ENCODE measurements at places on chromosomes 3 and 15. TPM values are rescaled to one million over a fixed set of nuclear protein-coding genes. Genes with fewer than 3 reads are reported as not detected.

GRCh38 chr3:194058189-194058571, 77.8 kb upstream of the HES1 start:
- DNase-seq, result peak; percentile 79

Gene NAALADL2
- 0.69 TPM for total RNA-seq

- DNase-seq, result no peak
Measured at GRCh38 chr15:43625106-43625505, 6.5 kb upstream of the STRC start.

Gene TLR9
- not detected for total RNA-seq

DNA sequence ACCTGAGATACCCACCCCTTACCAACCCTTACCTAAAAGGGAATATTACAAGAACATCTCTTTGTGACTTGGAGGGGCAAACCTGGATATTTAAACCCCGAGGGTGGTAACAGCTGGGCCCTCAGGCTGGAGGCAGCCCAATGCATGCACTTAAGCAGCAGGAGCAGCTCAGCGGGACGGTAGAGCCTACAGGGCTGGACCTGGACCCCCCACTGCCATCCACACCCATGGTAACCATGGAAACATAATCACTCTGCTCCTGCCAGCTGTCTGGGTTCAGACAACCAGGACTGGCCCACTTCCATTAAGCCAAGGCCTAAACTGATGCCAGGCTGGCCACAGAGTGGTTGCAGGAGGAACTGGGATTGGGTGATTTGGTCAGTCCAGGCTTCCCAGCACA, 52.8 kb downstream of the ETFA start:
- DNase-seq, result no peak

Gene GOLGA6L4
- total RNA-seq, result 3.6 TPM

GRCh38 chr3:149507491-149508324, 33.2 kb downstream of the TM4SF4 start:
- DNase-seq, result no peak

Gene MYZAP
- total RNA-seq, result 0.94 TPM

Gene GOLGA6D
- total RNA-seq, result 0.73 TPM

GRCh38 chr3:142723968-142724681, at the start of gene TRPC1:
TSS of gene TRPC1 (plus strand) at chr3:142724034. CDS start at chr3:142724560, 526 bp downstream.
- peak; percentile 65 for DNase-seq

DNA sequence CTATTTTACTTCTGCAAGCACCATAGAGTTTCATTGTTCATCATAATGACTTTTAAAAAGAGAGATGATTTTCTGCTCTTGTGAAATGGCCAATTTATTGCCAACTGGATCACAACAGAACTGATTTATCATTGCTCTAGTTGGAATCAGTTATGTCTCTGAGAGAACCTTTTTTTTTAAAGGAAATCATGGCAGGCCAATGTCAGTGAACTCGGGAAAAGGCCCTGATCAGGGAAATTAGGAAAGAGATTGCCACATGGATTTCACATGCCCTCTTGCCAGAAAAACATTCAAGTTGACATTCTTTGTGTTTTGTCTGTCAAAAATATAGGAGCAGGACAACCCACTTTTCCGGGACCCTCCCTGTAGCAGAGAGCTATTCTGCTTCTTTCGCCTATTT, 12.6 kb upstream of the SLC25A26 start:
- DNase-seq, result no peak

DNA sequence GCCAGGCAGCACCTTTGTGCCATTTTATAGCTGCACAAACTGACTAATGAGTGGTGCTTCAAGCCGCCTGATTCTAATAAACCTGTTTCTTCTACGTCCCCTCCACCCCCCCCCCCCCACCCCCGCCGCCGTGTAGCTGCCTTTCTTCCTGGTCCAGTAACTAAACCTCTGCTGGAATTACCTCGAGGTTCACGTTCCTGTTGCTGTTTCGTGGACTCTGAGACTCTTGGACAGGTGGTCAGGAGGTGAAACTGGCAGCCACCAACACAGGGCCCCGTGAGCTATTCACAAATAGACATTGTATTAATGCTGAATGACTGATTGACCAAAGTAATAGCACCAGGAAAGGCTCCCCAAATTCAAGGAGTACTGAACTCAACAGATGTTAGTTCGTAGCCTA, 73.9 kb downstream of the TRIM69 start:
- no peak for DNase-seq

Gene ACAD9
- 32.8 TPM for total RNA-seq

DNA sequence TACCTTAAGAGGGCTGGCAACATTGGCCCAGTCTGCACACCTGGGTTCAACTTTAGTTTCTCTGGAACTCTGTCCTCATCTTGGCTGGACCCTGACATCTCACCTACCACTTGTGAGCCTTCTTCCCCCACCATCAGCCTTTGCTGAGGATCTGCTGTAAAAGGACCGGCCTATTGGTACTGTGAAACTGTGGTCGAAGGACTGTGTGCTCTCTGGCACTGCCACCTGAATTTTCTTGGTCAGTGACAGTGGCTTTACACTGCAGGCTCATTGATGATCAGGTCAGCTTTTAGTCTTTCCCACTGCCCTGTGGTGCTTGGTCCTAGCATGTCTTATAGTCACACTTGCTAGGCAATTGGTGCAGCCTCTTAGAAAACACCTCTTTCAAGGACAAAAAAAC, 86.9 kb downstream of the PEX5L start:
- DNase-seq, result no peak

Gene P2RY12
- not detected for total RNA-seq

Gene SLC6A20
- not detected for total RNA-seq

GRCh38 chr3:33956776-33957175, 158.3 kb downstream of the PDCD6IP start:
- DNase-seq, result no peak

GRCh38 chr3:175356899-175357324, 497.8 kb downstream of the NAALADL2 start:
- DNase-seq, result no peak

- DNase-seq, result no peak
Measured at GRCh38 chr3:15440891-15441290, 13.5 kb downstream of the EAF1 start.

- no peak for DNase-seq
Measured at GRCh38 chr3:52291508-52292181, 4.0 kb downstream of the GLYCTK start.

DNA sequence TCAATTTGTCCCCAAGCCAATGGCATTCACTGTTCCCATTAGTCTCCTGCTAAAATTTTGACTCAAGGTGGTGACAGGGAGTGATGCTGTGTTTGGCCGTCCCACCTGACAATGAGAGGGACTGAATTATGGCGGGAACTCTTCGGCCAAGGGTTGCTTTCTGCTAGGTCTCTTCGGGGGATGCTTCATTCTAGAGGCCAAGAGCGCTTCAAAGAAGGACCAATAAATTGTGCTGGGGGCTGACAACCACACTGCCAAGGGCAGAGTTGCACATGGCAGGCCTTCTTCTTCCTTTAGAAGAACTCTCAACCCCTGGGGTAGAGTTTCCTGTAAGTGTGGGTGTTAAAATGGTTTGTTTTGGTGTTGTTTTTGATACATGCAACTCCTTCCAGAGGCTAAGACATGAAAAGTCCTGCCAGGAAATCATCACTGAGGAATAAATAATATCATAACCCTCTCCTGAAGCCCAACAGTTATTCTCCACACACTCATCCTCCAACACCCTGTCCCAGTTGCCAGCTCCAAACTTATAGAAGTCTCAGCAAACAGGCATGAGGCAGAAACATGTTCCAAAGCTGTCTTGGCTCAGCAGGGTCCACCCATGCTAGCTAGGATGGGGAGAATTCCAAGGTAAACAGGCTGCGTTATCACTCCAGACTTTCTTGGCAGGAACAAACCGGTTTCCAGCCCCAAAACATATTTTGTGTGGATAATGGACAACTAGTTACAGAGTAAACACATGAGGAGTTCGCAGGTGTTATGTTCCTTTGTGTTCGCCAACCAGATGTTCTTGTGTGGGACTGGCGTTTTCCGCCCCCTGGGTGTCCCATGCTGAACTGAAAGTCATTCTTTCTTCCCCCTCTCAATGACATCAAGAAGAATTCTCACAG, 396.7 kb upstream of the RGMA start:
- no peak for DNase-seq

DNA sequence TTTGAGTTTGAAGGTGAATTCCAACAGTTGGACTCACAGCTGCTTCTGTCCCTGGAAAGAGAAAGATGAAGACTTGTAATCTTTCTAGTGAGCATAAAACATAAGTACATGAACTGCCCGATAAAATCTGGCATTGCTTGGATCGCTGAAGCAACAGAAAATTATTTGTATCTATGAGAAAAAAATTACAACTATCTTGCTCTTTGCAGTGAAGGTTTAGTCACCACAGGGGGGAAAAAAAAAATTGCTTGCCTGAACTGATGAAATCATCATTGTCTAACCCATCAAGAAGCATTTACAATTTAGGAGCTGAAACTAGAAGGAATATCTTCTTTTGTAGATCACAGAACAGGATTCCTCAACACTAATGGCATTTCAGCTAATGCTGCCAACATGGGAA, 20.0 kb downstream of the TMEM207 start:
- no peak for DNase-seq

- no peak for DNase-seq
Measured at GRCh38 chr3:114218006-114218405, 19.4 kb downstream of the ZNF80 start.

DNA sequence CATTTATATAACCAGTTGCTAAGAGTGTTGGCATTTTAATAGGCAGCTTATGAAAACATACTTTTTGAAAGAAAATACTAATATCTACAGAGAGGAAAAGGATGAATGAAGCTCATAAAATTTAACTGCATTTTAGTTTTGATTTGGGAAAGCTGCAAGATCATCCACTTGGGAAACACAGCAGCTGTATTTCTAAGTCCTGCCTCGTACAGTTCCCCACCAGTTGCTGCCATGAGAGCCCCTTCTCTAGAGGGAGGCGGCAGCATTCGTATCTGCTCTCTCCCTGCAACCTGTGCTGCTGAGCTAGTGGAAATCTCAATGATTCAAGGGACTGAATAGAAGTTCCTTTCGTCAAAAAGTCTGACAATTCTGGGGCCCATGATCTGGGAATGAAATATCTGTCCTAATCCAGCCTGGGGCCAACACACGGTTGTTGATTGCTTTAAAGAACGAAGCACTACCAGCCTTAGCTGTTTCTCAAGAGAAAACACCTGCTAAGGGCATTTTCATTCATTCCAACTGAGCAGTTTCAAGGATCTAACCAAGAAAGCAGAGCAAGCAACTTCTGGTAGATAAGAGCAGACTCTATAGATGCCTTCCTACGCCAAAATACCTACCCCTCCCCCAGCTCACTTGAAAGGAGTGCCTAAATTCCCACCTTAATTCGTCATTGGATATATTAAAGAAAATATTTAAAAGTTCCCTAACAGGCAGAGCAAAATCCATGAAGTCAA, 223.7 kb downstream of the MAGI1 start:
- DNase-seq, result no peak

- no peak for DNase-seq
Measured at GRCh38 chr3:112466020-112466419, 33.3 kb downstream of the BTLA start.

DNA sequence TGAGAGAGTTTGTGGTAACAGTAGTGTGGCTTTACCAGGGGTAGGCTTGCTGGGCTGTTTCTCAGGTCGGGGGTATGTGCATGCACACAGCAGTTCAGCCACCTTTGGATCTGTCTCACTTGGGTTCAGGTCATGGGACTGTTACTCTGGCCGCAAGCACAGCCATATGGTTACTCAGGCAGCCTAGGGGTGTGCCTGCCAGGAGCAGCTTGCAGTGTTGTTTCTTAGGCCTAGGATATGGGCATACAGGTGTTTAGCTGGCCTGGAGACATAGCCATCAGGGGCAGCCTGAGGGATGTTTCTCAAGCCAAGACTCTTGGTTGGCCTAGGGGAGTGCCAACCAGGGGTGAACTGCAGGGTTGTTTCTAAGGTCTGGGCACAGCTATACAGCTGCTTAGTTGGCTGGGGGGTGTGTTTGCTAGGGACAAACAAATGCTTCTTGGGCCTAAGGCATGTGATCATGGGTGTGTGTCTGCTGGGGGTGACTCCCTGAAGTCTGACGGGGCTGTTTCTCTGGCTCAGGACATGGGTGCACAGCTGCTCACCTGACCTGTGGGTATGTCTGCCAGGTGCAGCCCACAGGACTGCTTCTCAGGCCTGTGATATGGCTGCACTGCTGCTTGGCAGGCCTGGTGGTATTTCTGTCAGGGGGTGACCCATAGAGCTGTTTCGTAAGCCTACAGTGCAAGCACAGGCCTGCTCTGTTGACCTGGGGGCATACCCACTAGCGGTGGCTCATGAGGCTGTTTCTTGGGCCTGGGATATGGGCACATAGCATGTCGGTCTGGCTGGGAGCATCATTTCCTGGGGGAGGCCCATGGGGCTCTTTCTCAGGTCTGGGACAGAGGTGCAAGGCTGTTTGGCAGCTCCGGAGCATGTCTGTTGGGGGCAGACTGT, 168.0 kb upstream of the THRB start:
- no peak for DNase-seq

Gene SERINC4
- not detected for total RNA-seq

Gene NDN
- 29.4 TPM for total RNA-seq

DNA sequence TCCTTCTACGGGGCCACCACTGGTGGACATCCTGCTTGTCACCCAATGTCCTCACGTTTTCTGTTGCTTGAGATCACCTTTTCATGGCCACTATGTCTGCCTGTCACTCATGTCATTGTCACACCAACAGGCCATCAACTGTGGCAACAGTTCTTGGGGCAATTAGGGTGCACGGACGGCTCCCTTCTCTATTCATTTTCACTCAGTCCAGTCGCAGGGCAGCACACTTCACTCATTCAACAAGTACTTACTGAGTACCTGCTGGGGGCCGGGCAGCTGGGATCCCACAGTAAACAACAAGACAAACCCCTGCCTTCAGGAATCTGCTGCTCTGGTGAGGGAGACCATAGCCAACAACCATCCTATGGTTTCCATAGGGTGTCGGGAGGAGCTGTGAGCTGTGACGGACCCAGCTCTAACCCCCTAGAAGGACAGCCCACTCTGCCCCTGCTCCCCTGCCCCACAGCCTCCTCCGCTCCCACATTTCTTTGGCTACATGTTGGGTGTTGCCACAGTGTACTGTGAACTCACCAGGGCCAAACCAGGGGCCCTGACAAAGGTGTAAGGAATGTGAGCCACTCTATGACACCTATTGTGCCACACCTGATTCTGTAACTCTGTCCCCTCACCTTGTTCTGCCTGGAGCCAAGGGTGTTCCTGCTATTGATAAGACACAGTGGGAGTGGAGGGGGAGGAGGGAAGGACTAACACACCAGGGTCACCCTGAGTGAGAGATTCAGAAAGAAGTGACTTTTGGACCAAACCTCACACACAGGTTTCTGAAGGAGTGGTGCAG, 1.9 kb downstream of the VILL start:
- no peak for DNase-seq

DNA sequence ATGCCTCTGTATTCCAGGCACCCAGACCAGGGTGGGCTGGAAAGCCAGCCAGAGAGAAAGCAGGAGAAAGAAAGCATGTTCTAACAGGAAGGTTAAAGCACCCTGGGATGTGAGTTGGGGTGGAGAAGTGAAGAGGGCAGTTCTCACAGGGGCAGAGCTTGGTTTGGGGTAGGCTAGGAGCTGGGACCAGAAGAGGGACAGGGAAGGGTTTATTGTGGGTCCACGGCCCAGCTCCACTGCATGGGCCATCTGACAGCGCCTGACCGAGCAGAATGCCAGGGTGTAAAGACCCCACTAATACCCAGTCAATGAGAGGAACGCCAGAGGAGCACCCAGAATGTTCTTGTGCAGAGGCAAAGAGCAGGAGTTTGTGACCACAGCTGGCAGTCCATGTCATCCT, 27.1 kb upstream of the MAGEF1 start:
- no peak for DNase-seq

Gene HHLA2
- total RNA-seq, result not detected

GRCh38 chr3:128784232-128784631, 58.2 kb downstream of the RAB7A start:
- peak; percentile 39 for DNase-seq

- DNase-seq, result no peak
Measured at GRCh38 chr3:195270079-195270816, 711 bp downstream of the XXYLT1 start.

Measured in H1 (cell line).